ENCODE measurements at places on chromosomes 12 and 14.
A peak's percentile ranks its signal among the peaks of the same experiment; 100 is the strongest.

GRCh38 chr14:75246546-75247285 is 31.9 kb upstream of the FOS start:
- no peak for DNase-seq

GRCh38 chr12:25186788-25187402 is 8.1 kb downstream of the DNAI7 start:
- DNase-seq: no peak

- DNase-seq: no peak
Measured at GRCh38 chr12:60391791-60392190, 796.0 kb downstream of the SLC16A7 start.

- no peak for DNase-seq
Measured at GRCh38 chr12:104352106-104352713, 48.7 kb downstream of the EID3 start.

- no peak for DNase-seq
Measured at GRCh38 chr12:53205747-53206419, 1.2 kb downstream of the ITGB7 start.

DNA sequence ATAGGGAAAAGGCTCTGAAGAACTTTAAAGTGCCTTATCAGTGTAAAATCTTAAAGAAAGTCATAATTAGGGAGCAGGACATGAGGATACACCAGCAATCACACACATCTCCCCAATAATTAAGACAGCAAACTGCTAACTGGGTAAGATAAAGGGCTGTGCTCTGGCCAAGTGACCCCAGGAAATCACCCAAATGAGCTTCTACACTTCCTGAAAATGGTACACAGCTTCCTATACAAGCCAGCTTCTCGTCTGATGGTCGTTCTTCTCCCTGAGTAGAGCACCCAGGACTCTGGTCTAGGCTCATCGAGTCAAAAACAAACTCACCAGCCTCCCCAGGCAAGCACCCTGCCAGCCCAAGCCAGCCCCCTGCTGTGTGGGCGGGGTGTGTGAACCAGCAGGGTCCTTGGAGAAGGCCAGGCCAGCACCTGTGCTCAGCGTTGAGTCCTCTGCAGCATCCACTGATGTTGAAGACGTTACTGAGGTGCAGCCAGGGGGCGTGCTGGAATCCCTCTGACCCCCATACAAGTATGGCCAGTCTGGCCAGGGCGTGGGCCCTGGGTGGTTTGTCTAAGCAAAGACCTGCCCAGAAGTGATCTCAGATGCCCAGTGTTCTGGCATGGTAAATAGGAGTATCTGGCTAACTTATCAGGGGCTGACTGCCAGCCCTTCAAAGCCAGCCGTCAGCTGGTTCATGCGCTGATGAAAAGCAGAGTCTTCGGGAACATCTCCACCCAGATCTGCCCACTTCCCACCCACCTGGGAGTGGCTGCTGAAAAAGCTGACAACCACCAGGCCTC is 41.4 kb downstream of the ACTN1 start:
- no peak for DNase-seq

DNA sequence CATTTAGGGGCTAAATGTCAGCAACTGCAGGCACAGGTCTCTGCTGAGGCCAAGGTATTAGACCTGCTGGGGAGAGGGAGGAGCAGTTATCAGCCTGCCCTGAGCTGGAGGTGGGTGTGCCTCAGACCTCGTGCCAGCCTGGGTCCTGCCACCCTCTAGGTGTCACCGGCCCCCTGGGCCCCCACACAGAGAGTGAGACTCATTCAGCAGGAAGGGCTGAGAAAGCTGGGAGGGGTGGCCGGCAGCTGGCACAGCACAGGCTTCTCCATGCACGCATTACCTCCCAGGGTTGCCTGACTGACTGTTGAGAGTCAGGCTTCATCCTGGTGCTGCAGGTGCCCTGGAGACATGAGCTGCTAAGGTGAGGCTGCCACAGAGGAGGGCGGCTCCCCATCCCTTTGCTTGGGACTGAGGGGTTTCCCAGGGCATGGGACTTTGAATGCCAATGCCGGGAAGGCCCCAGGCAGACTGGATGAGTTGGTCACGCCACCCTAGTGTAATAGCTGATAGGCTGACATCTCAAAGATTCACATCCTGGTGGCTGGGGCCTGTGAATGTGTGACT is 75.3 kb upstream of the C14orf180 start:
- no peak for DNase-seq

DNA sequence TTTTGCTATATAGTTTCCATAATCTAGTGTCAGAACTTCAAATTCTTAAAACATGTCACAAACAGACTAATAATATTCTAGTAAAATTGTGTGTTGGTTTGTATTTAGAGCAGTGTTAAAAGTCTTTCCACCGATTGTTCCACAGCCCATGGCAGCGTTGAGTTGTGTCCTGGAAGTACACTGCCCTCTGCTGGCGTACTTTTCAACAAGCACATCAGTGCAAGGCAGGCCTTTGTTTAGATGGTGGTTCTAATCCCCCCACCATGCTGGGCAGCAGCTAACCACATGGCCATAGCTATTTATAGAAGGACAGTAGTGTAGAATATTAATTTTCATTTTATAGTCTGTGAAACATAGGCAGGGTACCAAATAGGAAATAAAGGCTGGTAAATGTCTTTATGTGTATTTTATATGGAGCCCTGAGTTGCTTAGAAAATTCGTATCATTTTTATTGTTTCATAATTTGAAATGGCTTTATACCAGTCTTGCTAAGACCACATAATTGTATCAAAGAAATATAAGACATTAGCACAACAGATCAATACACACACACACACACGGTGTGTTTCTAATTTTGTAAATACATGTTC is 235.4 kb downstream of the SEC23A start:
- peak; percentile 10 for DNase-seq

DNA sequence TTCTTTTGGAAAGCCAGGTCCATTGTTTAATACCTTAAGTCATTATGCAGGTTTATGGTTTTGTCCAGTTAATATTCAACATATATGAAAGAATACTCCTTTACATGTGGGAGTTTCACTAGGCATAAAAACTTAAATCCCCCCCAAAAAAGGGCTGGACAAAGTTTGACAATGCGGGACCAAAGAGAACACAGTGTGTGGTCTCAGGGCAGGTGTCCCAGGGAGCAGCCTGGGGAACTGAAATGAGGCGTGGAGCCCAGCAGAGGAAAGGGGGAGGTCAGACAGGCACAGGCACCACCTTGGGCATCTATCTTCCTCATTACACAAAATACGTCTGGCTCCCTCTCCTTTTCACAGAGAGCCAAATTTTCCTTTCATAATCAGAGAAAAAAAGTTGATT is 22.5 kb downstream of the PKP2 start:
- DNase-seq: no peak

GRCh38 chr12:124586756-124587155 is 19.3 kb upstream of the NCOR2 start:
- DNase-seq: no peak

DNA sequence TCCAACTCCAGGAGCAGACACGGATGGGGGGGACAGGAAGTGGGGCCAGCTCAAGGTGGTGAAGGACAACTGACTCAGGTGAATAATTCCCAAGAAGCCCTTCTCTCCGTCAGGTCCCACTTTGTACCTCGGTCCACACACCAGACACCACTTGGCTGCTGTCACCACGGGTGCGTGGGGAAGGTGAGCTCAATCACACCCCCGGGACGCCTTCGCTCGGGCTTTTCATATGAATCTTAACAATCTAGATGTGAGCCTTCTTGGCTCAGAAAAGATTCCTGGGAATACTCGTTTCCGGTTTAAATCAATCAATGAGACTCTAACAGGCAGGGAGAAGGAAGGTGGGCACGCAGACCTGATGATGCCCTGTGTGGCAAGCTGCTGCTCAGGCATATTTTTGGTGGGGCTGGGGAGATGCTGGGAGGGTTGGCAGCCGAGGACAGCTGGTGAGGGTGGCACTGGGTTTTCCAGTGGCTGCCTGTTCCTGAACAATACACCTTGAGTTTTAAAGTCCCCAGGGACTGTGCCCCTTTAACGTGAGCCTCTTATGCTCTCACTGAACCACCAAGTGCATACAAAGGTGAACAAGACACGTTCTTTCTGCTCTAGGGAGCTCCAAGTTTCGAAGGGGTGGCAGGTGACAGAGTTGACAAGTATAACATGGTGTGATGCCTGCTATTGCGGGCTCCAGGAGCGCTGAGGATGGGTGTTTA is 5.1 kb downstream of the TESC start:
- no peak for DNase-seq

- no peak for DNase-seq
Measured at GRCh38 chr14:76510181-76510580, 134.2 kb downstream of the ESRRB start.

DNA sequence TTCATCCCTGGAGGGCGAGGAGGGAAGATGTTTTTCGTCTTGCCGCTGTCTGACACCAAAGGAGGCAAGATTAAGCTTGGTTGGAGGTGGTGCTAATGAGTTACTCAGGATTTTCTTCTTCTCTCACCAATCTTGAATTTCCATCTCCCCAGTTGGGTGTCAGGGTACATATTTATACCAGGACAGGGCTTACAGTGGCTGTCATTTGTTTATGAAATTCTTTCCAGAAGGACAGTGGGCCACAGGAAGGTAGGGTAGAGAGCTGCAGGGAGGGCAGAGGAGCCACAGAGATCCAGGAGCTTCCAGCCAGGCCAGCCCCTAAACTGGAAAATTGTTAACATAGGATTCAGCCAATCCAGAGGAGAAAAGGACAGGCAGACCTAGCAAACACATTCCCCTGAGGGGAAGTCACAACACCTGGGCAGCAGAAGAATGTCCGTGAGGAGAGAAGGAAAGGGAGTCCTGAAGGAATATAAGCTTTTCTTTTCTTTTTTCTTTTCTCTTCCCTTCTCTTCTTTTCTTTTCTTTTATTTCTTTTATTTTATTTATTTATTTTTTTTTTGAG is 40.5 kb downstream of the IRF2BPL start:
- DNase-seq: no peak

DNA sequence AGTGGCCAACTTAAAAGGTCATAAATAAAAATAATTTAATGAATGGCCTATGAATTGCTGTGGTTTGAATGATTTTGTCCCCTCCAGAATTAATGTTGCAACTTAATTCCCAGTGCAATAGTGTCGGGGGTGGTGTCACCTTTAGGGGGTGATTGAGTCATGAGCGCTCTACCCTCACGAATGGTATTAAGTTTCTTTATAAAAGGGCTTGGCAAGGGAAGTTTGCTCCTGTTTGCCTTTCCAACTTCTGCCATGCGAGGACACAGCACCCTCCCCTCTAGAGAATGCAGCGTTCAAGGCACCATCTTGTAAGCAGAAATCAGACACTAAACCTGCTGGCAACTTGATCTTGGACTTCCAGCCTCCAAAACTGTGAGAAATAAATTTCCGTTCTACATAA is 253.3 kb downstream of the ATXN7L3B start:
- no peak for DNase-seq

DNA sequence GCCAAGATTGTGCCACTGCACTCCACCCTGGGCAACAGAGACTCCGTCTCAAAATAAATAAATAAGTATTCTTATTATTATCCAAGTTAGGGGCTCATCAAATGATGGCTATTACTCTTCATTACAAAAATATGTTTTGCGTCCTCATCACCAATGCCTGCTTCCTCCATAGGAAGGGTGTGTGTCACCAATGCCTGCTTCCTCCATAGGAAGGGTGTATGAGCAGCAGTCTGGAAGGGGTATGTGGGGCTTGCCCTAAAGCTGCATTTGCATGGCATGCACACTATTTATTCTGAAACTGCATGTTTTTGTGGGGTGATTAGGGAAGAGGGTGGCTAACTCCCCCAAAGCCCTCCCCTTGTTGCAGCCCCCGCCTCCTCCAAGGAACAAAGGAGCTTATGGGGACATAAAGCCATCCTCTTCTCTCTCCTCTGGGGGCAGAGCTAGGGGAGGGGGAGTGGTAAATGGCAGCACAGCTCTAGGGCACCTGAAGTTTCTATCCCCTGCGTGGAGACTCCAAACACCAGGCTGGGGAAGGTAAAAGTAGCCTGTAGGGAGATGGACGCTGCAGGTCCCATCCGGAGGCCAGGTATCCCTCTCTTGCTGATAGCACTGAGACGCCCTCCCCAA is 1.3 kb downstream of the CAMKK2 start:
- DNase-seq: no peak

DNA sequence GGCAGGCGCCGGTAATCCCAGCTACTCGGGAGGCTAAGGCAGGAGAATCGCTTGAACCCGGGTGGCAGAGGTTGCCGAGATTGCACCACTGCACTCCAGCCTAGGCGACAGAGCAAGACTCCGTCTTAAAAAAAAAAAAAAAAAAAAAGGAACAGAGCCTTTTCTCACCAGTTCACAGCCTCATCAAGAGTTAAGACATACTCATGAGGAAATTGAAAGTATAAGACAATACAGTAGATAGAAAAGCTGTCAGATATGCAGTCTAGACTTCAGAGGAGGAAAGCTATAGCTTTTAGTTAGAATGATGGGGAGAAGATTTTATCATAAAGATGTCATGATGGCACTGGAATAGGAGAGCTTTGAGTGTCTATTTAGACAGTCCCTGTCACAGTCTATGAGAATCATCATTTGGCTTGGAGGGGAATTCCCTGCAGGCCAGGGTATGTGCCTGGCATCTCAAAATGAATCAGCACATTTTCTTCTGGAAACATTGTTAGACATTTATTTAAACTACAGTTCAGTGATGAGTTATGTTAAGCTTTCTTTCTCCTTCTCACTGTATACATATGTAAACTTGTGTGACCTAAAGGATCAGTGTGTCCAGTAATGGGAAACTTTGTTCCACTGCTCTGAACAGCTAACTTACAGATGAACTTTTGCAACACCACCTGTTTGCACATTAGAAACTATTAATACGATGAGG is 2.9 kb upstream of the RAB35 start:
- no peak for DNase-seq

GRCh38 chr14:88029500-88029899 is 24.6 kb downstream of the GPR65 start:
- no peak for DNase-seq

DNA sequence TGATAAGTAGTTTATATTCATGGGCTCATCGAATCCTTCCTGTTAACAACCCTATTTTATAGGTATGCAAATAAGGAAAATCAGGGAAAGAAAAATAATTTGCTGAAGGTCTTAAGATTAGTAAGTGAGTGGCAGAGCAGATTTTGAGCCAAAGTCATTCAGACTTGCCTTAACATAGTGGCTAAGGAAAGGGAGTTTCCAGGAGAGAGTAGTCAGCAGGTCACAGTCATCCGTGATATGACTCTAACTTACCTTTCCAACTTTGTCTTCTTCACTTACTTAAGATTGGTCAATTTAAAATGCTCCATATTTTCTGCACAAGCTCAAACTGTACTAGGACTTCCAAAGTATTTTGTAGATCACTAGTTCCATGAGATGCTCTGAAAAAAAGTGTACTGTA is 46.6 kb downstream of the AKAP6 start:
- DNase-seq: no peak

GRCh38 chr12:3311491-3312103 is 179.4 kb upstream of the PRMT8 start:
- DNase-seq: no peak

- no peak for DNase-seq
Measured at GRCh38 chr14:74521756-74522155, 28.2 kb downstream of the ISCA2 start.
